ENCODE measurements at places on chromosomes 5 and 9.

DNA sequence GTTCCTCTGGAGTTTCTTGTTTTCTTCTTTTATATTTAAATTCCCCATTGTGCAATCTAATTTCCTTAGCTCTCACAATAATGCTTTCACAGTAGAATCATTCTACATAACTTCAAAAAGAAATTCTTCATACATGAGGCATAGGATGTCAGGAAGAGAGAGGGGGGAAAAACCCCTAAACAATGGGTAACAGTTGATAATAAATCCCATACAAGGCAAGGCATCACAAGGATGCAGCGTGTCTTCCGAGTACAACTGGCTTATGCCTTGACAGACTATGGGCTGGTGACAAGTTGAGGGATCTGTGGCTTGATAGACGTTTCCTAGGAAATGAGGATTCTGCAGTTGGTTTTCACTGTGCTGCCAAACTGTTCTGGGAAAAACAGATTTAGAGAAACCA lies 247.4 kb downstream of the ARL15 start:
- DNase-seq: peak; percentile 97

GRCh38 chr5:149271716-149272563 lies at the start of gene AFAP1L1:
Gene AFAP1L1 (plus strand): TSS chr5:149271859. CDS start chr5:149271969, 110 bp downstream.
- DNase-seq: peak; percentile 50

GRCh38 chr5:176744584-176744965 lies 65.8 kb upstream of the UNC5A start:
- no peak for DNase-seq

- peak; percentile 42 for DNase-seq
Observed at GRCh38 chr9:123544007-123544827, 188.2 kb downstream of the CRB2 start.

- DNase-seq: no peak
Observed at GRCh38 chr5:168318240-168318639, 26.8 kb downstream of the WWC1 start.

- no peak for DNase-seq
Observed at GRCh38 chr9:20524776-20525175, 97.5 kb downstream of the MLLT3 start.

GRCh38 chr5:64384765-64385164 lies 121.0 kb upstream of the RGS7BP start:
- peak; percentile 12 for DNase-seq

DNA sequence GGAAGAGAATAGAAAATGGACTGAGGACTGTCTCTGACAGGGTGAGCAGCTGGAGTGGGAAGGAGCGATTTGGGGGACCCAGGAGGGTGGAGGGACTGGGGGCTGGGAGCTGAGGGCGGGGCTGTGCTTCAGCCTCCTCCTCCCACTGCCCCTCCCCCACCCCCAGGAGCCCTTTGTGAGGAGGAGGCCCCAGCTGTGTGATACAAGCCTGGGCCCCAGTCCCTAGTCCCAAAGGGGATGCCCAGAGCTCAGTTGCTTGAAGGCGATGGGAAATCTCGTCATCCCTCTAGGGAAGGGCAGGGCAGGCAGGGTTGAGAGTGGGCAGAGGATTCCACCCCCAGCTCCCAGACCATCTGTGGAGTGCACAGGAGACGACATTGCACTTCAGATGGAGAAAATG lies at the start of gene SPATA31E1:
SPATA31E1 (plus strand) TSS at position 251 of the 400 bp plus-strand sequence; CDS start at position 266, 15 bp downstream.
- peak; percentile 7 for DNase-seq

Measured in fibroblast of skin of back (primary cell).